ENCODE measurements at places on chromosomes 11 and 22.

DNA sequence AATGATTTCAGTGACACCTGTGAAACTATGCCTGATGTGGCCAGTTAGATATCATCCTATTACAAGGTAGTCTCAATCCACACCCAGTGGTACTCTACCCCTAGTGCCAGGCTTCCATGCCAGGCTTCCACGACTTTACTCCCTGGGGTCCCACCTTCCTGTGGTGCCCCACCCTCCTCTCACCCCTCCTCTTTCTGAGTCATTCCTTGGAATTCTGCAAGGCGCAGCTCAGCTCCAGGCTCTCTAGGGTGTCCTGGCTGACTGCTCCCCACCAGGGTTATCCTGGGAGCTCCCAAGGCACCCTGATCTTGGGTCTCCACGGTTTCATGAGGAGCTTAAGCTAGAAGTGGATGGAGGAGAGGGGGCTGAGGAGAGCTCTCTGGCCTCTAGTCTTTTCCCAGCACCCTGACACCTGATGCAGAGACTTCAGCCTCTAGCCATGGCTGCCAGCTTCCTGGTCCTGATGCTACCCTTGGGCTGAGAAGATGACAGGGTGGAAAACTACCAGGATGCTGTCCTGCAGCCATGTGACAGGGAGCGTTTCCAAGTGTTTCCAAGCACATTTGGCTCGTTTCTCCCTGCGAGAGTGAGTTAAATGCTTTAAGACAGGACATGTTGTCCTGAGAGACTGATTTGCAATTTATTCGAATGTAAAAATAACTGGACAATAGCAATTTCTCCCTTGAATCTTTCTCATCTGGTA lies 1461.2 kb downstream of the TBC1D22A start:
- DNase-seq, result no peak

DNA sequence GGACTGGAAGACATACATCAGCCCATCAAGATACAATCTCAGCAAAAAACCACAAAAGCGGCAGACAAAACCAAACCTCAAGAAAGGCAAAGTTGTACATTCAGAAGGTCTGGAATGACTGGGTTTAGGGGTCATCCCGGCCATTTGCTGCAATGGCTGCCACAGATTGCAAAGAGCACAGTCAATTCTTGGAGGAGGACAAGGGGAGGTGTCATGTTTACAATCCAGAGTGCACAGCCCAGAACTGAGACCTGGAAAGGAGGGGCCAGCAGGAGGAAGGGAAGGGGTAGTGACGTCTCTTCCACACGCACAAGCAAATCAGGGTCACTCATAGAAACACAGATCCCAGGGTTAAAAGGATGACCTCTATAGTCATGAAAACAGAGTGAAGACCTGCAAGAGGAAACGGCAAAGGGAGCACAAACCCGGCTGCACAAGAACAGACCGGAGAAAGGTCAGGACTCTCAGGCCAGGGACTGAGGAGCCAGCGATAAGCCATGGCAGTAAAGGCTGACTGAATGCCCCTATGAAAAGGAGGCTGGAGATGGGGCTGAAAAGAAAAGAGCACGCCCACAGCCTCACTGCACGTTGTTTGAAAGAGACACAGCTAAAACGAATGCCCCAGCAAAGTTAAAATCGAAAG lies 18.2 kb upstream of the MUC5AC start:
- DNase-seq, result no peak

- DNase-seq, result no peak
Measured at GRCh38 chr11:126469311-126469710, 113.8 kb downstream of the ST3GAL4 start.

- no peak for DNase-seq
Measured at GRCh38 chr11:131470216-131470925, 100.0 kb downstream of the NTM start.

DNA sequence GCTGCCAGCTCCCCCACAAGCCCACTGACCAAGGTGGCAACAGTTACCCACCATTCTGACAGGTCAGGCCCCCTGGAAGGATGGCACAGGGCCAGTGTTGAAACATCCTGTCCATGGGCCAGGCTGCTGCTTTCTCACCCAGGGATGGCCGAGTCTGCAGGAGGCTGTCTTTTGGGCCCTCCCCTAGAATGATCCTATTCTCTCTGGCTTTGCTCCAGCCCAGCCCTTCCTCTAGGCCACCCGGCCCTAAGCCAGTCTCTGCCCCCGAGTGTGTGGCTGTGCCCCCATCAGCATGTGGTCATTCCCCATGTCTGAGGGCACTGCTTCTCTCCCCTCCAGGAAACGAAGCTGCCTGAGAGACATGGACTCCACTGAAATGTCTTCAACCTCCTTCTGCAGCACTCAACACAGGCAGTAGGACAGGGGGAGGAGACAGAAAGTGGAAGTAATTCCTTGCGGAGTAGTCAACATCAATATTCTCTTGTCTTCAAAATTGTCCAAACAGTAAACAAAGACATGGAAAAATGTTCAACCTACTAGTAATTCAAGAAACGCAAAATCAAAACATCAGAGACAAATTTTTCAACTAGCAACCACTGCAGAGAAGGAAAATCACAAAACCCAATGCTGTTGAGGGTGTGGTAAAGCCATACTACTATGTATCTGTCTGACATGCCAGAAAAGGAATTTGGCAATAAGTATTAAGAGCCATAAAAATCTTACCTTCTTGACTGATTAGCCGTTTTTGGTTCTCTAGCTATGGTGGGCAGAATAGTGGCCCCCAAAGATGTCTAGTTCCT lies 5.1 kb upstream of the SCARF2 start:
- DNase-seq, result no peak

GRCh38 chr22:42837556-42837955 lies 19.5 kb downstream of the ARFGAP3 start:
- DNase-seq, result no peak

DNA sequence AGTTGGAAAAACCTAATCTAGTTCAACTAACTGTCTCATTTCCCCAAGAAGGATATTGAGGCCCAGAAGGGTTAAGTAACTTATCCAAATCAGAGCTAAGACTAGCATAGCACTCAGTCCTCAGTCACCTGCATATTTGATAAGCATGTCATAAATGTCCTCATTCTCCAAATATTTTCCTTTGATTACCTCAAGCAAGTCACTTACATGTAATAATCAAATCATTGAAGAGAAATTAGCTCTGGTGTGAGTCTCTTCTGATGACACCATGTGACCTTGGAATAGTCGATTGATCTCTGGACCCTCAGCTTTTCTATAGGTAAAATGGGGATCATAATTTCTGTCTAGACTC lies 48.8 kb upstream of the PICALM start:
- no peak for DNase-seq

DNA sequence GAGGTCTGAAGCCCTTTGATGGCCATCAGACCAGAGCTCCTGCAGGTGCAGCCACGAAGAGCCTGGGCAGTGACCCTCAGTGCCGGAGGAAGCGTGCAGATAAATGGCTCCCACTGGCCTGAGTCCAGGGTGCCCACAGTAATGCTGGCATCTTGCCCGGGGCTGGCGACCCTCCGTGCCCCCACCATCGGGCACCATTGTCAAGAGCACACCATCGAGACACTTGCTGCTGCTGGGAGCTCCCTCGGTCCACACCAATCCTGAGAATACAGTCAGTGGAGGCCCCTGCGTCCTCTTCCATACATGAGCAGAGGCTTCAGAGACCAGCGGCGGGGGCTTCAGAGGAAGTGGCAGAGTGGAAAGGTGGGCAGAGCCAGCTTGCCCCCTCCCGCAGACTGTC lies 1448.3 kb downstream of the BRD1 start:
- DNase-seq, result no peak

- DNase-seq, result no peak
Measured at GRCh38 chr11:61513143-61513765, 4.7 kb downstream of the LRRC10B start.

GRCh38 chr11:35675901-35676610 lies 13.5 kb downstream of the TRIM44 start:
- no peak for DNase-seq

GRCh38 chr11:30652801-30653200 lies 66.6 kb upstream of the MPPED2 start:
- DNase-seq, result no peak

- no peak for DNase-seq
Measured at GRCh38 chr22:22371031-22371541, 126.5 kb downstream of the VPREB1 start.

- peak; percentile 94 for DNase-seq
Measured at GRCh38 chr22:32880893-32881596, 79.5 kb downstream of the TIMP3 start.

GRCh38 chr11:44445500-44446365 lies 119.7 kb upstream of the CD82 start:
- DNase-seq, result no peak

DNA sequence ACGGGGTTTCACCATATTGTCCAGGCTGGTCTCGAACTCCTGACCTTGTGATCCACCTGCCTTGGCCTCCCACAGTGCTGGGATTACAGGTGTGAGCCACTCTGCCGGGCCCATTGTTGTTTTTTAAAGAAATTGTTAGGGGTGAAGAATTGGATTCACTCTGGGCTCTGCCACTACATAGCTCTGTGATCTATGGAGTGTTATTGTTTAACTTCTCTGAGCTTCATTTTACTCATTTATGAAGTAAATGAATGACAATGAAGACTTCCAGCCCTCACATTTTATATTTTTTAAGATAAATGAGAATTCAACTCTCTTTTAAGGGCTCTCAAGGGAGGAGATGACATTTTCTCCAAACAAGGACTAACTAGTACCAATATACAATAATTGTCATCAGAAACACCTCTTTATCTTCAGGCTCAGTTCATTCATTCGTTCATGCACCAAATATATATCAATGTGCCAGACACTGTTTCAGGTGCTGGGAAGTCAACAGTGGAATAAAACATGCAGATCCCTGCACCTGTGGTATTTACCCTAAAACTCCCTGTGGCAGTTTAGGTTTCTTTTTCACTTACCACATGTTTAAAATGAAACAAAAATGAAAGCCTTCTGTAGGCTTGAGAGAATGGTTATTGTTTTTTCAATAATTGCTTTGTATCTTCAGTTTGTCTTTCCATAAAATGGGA lies 23.5 kb upstream of the GRAMD1B start:
- no peak for DNase-seq

DNA sequence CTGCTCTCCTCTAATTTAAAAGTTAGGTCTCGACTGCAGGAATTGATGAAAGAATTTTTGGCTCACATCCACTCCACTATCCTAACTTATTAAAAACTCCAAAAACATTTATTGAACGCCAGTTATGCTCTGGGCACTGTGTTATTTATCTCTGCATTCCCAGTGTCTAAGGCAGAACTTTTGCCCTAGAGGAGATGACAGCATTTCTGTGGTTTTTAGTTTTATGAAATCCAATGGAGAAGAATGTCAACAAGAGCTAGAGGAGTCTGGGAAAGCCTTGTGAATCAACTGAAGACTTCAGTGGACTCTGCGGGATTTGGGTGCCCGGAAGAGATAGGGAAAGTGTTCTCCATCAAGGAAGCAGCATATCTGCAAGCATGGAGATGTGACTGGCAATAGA lies 217.0 kb upstream of the PGR start:
- no peak for DNase-seq

GRCh38 chr11:2301631-2302305 lies at the start of the genes C11orf21 and TSPAN32:
Gene C11orf21 (minus strand): TSS chr11:2301918. CDS start chr11:2301808, 110 bp downstream.
Gene TSPAN32 (plus strand): TSS chr11:2302013. CDS start chr11:2302150, 137 bp downstream.
- DNase-seq, result no peak

DNA sequence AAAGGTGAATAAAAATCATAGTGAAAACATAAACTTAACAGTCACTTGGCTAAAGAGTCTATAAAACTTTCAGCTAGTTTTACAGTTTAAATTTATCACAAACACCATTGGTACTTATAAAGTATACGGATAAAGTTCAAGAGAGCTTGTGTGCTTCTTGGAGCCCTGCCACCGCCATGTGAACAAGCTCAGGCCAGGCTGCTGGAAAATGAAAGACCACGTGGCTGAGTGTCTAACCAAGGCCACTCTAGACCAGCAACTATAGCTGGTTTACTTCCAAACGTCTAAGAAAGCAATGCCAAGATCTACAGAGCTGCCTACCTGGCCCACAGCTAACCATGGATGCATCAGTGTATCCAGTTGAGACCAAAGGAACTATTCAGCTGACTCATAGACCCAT lies 66.3 kb upstream of the API5 start:
- DNase-seq, result no peak

- DNase-seq, result no peak
Measured at GRCh38 chr11:69878927-69879728, 59.9 kb upstream of the FGF3 start.

- DNase-seq, result peak; percentile 42
Measured at GRCh38 chr22:17121233-17122195, at the start of gene TMEM121B. Gene TMEM121B (minus strand): TSS chr22:17121360. CDS start chr22:17121127, 233 bp downstream.

- no peak for DNase-seq
Measured at GRCh38 chr11:83097429-83098075, 25.9 kb upstream of the RAB30 start.

GRCh38 chr22:39178206-39179111 lies 26.0 kb upstream of the CBX7 start:
- peak; percentile 92 for DNase-seq

DNA sequence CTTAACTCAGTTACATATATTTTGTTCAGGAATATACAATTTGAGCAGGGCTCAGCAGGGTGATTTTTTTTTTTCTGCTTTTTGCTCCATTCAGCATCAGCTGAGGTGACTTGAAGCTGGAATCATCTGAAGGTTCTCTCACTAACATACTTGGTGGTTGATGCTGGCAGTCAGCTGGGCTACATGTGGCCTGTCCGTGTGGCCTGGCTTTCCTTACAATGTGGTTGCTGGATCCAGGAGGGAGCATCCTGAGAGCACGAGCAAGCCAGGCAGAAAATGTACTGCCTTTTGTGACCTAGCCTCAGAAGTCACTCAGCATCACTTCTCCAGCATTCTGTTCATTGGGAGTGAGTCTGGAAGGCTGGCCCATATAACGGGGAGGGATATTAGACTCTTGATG lies 151.6 kb upstream of the E2F8 start:
- no peak for DNase-seq

DNA sequence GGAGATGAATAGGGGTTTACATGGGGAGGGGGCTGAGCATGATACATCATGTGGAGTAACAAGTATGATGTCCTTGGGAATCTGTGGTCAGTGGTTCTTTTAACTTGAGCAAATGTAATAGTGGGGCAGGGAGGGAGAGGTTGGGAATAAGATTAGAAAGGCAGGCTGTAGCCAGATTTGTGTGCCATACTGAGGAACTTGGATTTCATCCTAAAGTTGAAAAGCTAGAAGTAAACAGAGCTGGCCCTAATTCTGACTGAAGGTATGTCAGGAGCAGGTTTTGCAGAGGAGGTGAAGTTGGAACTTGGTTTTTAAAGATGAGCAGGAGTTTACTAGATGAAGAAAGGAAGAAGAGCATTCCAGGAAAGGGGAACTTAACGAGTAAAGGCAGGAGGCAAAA lies 108.3 kb upstream of the RRM1 start:
- no peak for DNase-seq

DNA sequence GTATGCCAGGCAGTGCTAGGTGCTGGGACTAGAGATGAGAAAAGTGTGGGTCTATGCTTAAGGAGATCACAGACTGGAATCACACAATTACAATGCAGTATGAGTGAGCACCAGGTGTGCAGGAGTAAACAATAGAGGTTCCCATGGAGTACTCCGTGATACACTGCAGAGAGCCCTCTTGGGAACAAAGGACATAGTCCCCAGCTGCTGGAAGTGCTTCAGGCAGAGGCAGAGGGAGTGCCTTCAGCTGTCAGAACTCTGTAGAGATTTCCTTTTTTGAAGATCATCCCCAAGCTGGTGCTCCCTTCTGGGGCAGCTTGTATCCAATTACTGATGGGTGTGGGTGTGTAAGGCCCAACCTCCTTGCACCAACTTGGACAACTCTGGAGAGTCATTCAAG lies 143.5 kb upstream of the PLET1 start:
- no peak for DNase-seq

GRCh38 chr11:60367009-60367408 lies 11.3 kb upstream of the MS4A7 start:
- DNase-seq, result no peak

- no peak for DNase-seq
Measured at GRCh38 chr22:43855431-43855830, 6.9 kb downstream of the SULT4A1 start.

- peak; percentile 58 for DNase-seq
Measured at GRCh38 chr11:119055901-119056300, 1.1 kb downstream of the HYOU1 start.

Measured in lung microvascular endothelial cell (primary cell).